SK-MEL-5 (cell line): ENCODE measurements at places on chromosomes 7 and 10.
A peak's percentile ranks its signal among the peaks of the same experiment; 100 is the strongest.

DNA sequence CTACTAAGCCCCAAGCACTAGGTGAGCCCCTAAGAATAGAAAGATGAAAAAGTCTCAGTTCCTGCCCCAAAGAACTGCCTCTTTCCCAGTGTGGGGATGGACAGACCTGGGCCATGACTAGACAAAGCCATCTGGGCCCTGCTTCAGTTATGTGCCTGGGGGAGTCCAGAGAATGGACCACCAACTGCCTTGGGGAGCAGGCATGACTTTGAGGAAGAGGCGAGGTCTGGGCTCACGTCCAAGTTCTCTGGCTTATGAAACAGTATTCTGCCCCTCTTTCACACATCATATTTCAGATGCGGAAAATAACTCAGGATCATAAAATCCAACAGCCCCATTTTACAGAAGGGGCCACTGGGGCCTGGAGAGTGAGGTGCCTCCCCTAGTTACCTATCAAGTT is 80.3 kb downstream of the PLXNA4 start:
- DNase-seq: no peak

DNA sequence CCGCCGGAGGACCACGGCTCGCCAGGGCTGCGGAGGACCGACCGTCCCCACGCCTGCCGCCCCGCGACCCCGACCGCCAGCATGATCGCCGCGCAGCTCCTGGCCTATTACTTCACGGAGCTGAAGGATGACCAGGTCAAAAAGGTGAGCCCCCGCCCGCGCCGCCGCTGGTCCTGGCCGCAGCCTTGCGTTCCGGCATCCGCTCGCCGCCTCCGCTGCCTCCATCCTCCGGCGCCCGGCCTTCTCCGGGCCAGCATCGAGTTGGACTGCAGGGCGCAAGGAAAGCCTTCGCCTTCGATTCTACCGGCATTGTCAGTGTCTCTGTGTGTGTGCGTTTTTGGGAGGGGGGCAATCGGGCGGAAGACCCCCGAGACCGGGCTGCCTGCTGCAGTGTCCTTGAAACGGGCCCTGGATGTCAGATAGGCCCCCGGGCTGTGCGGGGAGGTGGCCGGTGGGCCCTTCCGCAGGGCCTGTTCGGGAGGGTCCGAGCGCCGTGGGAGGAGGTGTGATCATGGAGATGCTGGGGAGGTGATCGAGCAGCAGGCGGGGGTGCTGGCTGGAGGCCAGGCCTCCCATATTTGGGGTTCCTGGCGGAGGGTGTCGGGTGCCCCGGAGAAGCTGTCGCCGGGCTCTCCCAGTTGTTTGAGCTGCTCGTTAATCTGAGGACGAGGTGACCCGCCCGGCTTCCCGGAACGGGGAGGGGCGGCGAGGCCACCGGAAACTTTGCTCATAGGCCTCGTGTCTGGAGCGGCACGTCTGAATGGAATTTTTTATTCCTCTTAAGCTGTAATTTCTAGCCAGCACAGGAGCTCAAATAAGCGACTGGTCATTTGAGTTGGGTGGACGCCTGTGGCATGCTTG is 40.8 kb downstream of the HK1 start:
- DNase-seq: no peak

DNA sequence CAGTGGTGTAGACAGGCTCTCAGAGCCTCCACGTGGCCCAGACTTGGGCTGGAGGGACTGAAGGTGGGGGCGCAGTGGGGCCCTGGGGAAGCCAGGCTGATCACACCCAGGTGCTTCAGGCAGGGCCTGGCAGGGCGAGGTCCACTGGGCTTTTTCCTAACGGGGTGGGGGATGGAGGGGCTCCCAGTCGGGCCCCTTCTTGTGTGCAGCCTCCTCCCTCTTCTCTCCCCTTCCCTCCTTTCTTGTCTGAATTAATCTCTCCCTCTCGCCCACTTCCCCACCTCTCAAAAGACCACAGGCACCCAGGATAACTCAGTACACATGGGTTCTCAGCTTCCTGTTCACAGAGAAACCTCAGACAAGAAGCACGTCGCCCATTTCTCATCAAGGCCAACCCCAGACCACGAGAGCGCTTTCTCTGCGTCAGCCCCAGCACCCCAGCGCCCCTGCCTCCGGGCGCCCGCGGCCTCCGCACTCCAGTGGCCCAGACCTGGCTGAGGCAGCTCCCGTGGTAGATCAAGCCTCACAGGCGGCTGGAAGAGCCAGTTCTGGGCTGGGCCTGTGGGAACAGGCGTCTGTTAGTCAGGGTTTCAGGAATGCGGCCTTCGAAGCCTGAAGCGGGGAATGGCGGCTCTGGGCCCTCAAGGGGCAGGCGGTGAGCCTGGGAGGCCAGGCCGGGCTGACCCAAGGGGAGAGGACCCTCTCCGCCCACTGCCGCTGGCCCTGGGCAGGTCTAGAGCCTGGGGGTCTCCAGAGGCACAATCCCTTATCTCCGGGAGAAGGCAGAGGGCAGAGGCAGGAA is 50.6 kb downstream of the PWWP2B start:
- no peak for DNase-seq

DNA sequence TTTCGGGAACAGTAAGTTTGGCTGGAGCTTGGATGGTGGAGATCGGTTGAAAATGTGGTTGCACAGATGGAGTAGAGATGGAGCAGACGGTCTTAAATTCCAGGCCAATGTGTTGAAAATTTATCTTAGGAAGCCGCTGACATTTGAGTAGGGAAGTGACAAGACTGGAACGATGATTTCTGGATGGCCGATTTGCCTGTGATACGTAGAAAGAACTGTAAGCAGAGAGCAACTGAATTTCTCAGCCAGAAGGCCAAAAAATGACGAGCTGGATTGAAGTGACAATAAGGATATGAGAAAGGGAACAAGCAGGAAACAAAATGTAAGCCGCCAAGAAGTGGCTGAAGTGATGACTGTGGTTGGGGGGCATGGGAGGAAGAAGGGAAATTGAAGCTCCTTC is 687 bp upstream of the ARMC3 start:
- DNase-seq: no peak

- DNase-seq: no peak
These were observed 82.8 kb upstream of the PDE1C start for GRCh38 chr7:32153006-32153405.

- no peak for DNase-seq
These were observed 120.9 kb upstream of the ZNF438 start for GRCh38 chr10:31152421-31153135.

- no peak for DNase-seq
These were observed 166.6 kb upstream of the STEAP1 start for GRCh38 chr7:89987665-89988064.

DNA sequence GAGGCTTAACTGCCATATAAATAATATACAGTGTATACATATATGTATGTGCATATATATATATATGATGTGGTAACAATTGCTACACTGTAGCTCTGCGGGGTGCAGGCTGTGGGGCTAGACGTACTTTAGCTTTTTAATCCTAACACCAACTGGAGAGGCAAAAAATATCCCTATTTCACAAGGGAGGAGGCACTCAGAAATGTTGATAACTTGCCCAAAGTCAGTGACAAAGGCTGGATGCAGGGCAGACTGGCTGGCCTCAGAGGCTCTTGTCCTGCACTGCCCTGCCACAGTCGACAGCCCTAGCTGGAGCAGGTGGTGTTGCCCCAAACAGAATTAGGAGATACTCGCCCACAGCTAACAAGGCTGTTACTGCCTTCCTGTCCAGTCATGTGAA is 1.5 kb upstream of the RELN start:
- DNase-seq: no peak

GRCh38 chr10:125646311-125646710 is 36.7 kb downstream of the TEX36 start:
- DNase-seq: no peak

DNA sequence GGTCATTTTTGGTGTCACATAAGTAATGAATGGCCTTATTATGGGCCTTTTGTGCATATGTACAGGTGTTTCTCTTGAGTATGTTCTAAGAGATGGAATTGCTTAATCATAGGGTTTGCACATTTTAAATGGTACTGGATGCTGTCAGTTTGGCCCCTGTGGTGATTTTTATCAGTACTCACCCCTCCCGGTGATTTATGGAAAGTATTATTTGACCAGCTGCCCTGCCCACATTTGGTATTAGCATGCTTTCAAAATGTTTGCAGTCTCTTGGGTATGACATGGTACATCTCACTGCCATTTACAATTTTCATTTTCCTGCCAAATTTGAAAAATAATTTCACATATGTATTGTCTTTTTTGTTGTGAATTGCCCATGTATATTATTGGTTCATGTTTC is 427.7 kb downstream of the LRMDA start:
- no peak for DNase-seq

DNA sequence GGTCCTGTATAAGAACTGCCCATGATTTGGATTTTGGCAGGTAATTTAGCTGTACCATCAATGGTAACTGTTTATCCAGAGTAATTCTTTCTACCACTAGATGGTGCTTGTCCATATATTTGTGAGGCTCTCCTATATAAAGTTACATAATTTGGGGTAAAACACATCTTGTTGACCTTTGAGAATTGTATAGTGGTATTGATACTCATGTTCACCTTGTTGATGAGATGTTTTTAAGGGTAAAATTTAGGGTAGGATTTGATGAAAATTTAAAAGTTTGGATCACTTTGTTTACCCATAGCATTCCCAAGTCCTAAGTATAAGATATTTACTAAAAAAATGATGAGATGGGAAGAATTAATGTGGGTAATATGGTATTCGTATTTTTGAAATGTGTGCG is 31.6 kb downstream of the ST7 start:
- peak; percentile 76 for DNase-seq

DNA sequence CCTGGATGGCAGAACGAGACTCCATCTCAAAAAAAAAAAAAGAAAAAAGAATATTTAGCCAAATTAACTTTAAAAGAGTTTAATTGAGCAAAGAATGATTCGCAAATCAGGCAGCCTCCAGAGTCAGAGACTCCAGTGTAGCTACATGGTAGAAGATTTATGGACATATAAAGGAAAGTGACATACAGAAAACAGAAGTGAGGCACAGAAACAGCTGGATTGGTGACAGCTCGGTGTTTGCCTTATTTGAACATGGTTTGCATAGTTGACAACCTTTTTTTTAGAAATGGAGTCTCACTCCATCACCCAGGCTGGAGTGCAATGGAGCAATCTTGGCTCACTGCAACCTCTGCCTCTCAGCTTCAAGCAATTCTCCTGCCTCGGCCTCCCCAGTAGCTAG is 35.2 kb upstream of the TNS3 start:
- DNase-seq: no peak

GRCh38 chr7:133529861-133530260 is 277.0 kb downstream of the EXOC4 start:
- DNase-seq: peak; percentile 33

DNA sequence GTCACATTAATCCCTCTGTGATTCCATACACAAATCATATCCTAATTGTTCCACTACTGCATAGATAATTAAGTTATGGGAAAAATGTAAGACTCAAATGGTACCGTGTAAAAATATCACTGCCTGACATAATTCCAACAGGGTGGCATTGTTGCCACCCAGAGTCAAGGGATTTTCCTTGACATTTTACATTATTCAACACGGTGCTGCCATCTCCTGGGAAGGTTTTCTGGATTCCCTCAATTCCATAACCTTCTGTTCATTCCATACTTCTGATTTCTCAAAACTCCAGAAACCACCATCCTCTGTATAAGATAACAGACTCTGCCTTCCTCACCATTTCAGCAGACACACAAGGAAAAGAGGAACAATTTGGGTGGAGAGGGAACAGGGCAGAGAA is 495.9 kb downstream of the XPNPEP1 start:
- peak; percentile 21 for DNase-seq
